Panc1 (cell line): ENCODE measurements at places on chromosomes 12 and 14. TPM values are rescaled to one million over a fixed set of nuclear protein-coding genes. Genes with fewer than 3 reads are reported as not detected.

The LARP4 gene
- total RNA-seq = 92.7 TPM

The GAS2L3 gene
- total RNA-seq = 47.4 TPM

The PRKD1 gene
- total RNA-seq = 8.2 TPM

The SLC24A4 gene
- not detected for total RNA-seq

GRCh38 chr12:44143175-44143574 is 307.3 kb downstream of the TMEM117 start:
- no peak for DNase-seq

DNA sequence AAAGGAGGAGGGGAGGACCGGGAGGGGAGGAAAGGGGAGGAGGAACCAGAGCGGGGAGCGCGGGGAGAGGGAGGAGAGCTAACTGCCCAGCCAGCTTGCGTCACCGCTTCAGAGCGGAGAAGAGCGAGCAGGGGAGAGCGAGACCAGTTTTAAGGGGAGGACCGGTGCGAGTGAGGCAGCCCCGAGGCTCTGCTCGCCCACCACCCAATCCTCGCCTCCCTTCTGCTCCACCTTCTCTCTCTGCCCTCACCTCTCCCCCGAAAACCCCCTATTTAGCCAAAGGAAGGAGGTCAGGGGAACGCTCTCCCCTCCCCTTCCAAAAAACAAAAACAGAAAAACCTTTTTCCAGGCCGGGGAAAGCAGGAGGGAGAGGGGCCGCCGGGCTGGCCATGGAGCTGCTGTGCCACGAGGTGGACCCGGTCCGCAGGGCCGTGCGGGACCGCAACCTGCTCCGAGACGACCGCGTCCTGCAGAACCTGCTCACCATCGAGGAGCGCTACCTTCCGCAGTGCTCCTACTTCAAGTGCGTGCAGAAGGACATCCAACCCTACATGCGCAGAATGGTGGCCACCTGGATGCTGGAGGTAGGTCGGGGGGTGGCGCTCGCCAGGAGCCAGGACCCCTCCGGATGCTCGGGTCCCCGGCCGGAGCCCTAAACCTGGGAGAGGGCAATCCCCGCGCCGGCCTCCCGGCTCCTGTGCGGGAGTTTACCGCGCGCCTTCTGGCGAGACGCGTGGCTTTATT is at the start of gene CCND2:
TSS of gene CCND2 (plus strand) at position 111 of the 744 bp plus-strand sequence. CDS start at position 390, 279 bp downstream.
- DNase-seq = no peak

GRCh38 chr14:105537580-105538474 is 11.4 kb downstream of the TMEM121 start:
- DNase-seq = no peak

DNA sequence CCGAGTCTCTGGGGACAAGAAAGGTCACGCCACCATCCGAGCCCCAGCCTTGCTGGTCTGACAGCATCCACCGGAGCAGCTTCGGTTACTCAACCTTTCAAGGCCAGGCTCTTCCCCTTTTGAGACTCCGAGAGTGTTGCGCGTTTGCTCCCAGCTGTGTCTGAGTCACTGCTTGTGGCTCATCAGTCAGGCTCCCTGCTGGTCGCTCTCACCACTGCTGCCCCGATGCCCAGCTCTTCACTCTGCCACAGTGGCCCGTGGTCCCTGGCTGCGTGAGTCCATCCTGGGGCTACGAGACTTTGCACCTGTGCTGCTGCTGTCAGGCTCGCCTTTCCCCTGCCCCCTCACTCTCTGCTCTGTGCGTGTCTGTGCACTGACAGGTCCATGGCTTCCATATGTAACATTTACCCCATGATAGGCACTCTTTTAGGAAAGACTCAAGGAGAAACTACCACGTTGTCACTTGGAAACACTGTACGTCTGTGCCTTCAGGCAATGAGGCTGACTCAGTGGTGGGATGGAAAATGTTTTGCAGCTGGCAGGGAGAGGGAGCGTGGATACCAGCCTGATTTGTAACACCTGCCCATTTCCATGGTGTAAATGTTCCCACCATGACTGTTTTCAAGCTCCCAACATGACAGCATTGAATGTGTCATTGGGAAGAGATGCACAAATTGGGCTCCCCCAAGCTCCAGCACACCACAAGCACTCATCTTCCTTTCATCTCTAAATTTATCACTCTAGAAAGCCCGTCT is 350.7 kb downstream of the TMEM132D start:
- no peak for DNase-seq

DNA sequence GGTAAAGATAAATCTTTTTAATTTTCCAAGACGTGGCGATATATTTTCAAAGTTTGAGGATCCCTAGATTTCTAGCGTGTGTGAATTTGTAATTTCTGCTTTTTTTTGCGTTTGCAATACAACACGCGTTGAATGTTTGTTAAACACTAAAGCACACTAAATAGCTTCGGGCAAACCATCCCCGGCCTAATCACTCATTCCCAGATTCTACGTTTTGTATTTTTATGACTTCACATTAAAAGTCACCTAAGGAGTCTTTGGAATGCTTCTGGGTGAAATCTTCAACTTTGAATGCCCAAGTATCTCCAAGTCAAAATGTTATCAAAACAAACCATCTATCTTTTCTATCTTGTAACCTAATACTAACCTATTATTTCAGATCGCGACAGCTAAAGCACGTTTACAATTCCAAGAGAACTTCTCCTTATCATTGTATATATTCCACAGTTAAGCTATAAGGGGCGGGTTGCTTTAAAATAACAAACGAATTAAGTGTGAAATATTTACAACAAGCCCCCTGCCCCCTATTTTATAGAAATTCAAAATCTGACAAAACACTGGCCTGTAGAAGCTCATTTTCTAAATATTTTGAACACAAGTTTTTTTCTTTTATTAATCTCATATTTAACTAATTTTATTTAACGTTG is 1.1 kb downstream of the ALX1 start:
- DNase-seq = no peak

GRCh38 chr12:106112145-106112821 is 26.5 kb downstream of the NUAK1 start:
- no peak for DNase-seq

GRCh38 chr12:94147991-94148738 is at the start of gene PLXNC1:
PLXNC1 (plus strand) TSS chr12:94148577; CDS start chr12:94148972, 395 bp downstream.
- no peak for DNase-seq

GRCh38 chr14:98704441-98704840 is 567.6 kb downstream of the BCL11B start:
- no peak for DNase-seq

- no peak for DNase-seq
Measured at GRCh38 chr12:105670672-105671071, 340.2 kb downstream of the C12orf75 start.

- no peak for DNase-seq
Measured at GRCh38 chr12:30462249-30462648, 233.4 kb downstream of the IPO8 start.

GRCh38 chr14:29846339-29847055 is 81.2 kb downstream of the PRKD1 start:
- DNase-seq = no peak

DNA sequence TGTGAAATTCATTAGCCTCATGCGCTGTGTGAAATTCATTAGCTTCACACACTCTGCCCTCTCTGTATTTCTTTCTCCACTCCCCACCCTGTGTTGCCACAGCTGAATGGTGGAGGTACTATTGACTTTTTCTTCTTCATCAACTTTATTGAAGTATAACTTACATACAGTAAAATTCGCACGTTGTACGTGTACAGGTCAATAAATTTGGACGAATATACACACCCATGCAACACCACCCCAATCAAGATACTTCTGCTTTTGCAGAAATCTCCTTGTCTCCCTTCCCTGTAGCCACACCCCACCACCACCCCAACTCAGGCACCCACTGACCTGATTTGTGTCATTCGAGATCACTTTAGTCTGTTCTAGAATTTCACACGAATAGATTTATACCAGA is 51.8 kb downstream of the FBXL14 start:
- DNase-seq = no peak
